ENCODE measurements at places on chromosomes 7 and 10.
A peak's percentile ranks its signal among the peaks of the same experiment; 100 is the strongest.

DNA sequence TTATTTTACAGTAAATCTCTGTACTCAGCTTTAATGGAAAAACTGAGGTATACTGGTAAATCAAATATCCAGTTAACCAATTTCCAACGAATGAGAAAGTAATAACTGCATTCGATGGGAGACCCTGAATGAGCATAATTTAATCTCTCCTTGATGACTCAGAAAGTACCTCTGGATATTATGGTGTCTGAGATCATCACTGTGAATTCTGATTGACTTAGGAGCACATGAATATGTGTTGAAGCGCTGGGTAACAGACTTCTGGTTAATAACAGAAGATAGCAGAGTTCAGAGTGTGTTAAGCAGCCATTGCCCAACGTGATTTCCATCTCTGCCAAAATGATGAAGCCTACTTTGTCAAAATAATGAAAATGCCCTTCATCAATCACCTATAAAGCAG lies 116.6 kb downstream of the NRP1 start:
- no peak for DNase-seq

GRCh38 chr7:39951226-39952194 lies 1.5 kb downstream of the CDK13 start:
- DNase-seq = peak; percentile 7

DNA sequence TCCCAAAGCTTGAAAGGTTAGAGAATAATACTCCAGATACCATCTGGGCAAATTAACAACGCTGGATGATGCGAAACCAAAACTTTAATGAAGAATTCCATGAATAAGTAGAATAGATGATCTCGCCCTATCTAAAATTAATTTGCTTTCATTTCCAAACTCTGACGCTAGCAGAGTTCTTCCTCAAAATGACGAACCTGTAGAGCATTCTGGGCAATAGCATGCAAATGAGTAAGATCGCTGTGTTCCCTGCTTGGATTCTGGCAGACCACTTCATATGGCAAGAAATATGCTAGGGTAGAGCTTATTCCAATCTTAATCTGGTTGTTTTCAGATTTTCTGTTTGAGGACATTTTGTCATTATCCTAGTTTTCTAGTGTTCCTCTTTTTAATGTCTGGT lies 36.1 kb upstream of the SMNDC1 start:
- DNase-seq = no peak

- DNase-seq = no peak
These were observed 86.3 kb downstream of the BAMBI start for GRCh38 chr10:28763471-28764170.

DNA sequence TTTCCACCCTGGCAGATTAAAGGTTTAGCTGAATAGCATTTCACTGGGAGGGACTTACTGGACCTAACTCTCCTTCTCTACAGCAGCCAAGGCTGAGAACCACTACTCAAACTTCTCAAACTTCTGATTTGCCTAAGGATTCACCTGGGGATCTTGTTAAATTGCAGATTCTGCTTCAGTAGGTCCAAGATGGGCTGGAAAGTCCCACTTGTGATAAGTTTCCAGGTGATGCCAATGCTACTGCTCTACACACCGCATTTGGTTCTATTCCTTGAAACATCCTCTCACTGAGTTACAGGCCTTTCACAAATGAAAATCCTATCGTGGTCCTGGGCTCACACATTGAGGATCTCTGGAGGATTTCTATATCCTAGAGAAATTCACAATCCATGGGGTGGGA lies 147.9 kb downstream of the CHCHD3 start:
- DNase-seq = no peak

- no peak for DNase-seq
These were observed 11.9 kb upstream of the LRRC27 start for GRCh38 chr10:132319853-132320653.

GRCh38 chr10:51596695-51597094 lies 102.7 kb downstream of the CSTF2T start:
- DNase-seq = no peak
